ENCODE measurements at places on chromosomes 6 and 20. TPM values are rescaled to one million over a fixed set of nuclear protein-coding genes. Genes with fewer than 3 reads are reported as not detected.

Gene HECA
- total RNA-seq: 19.0 TPM

Gene BLOC1S5
- total RNA-seq: 9.2 TPM

Gene TMEM244
- 0.78 TPM for total RNA-seq

Gene AKIRIN2
- 14.5 TPM for total RNA-seq

Gene TGM3
- not detected for total RNA-seq

Gene SYCP2
- 0.37 TPM for total RNA-seq

Gene MAP3K5
- 5.9 TPM for total RNA-seq

Gene SSTR4
- not detected for total RNA-seq

Gene MAP1LC3A
- total RNA-seq: 5.7 TPM

Gene ZNF165
- total RNA-seq: 0.37 TPM

Gene DEFB124
- total RNA-seq: not detected

Gene DNMT3B
- 4.0 TPM for total RNA-seq

Gene TAPBP
- 73.9 TPM for total RNA-seq

Gene ID4
- 0.37 TPM for total RNA-seq

Gene MOCS3
- total RNA-seq: 10.3 TPM

Gene RNF39
- not detected for total RNA-seq

Gene C20orf204
- total RNA-seq: 0.98 TPM

Gene CCN5
- total RNA-seq: 6.1 TPM

Gene RIPOR2
- total RNA-seq: 1.1 TPM

Gene MYMX
- not detected for total RNA-seq

Gene SLC22A3
- 0.59 TPM for total RNA-seq

Gene HDGFL1
- not detected for total RNA-seq

Gene BNIP5
- total RNA-seq: not detected

Gene IMPG1
- total RNA-seq: not detected

Gene EGFL8
- total RNA-seq: 0.73 TPM

Gene RWDD2A
- 2.2 TPM for total RNA-seq

Gene AMD1
- 66.9 TPM for total RNA-seq

Gene FYN
- total RNA-seq: 55.1 TPM

Gene HLA-DRA
- total RNA-seq: 0.73 TPM

Gene UBE2J1
- 38.7 TPM for total RNA-seq

Gene SLC22A2
- total RNA-seq: not detected

Gene LST1
- not detected for total RNA-seq

Gene POU3F2
- not detected for total RNA-seq

Gene TMEM74B
- not detected for total RNA-seq

Gene PPP1R3G
- total RNA-seq: 1.8 TPM

Gene BTNL2
- not detected for total RNA-seq

Gene NRN1
- total RNA-seq: 29.0 TPM

Gene PHACTR3
- total RNA-seq: not detected

Gene CASS4
- total RNA-seq: 0.20 TPM

Gene TPX2
- total RNA-seq: 99.1 TPM

Gene HMGN3
- 26.8 TPM for total RNA-seq

Gene PRSS35
- total RNA-seq: 0.37 TPM

Gene SCUBE3
- 3.3 TPM for total RNA-seq

Gene MATN4
- total RNA-seq: under 0.01 TPM

Measured in subcutaneous preadipocyte (primary cell).